ENCODE measurements at places on chromosomes 6 and 20.

DNA sequence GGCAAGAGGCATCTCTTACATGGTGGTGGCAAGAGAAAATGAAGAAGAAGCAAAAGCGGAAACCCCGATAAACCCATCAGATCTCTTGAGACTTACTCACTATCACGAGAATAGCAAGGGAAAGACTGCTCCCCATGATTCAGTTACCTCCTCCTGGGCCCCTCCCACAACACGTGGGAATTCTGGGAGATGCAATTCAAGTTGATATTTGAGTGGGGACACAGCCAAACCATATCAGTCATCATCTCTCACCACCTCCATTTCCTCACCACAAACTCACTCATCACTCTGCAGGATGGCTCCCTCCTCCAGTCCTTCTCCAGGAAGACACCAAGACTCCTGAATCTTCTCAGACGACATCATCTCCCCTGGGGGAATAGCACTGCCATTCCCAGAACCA lies 25.8 kb upstream of the SLC16A10 start:
- DNase-seq = no peak
- H3K27me3 ChIP-seq = peaks cover 4% of the 10 kb centered on the region
- no peak overlapping the region for H3K4me3 ChIP-seq
- H3K36me3 ChIP-seq = no peaks in the 10 kb centered on the region
- H3K27ac ChIP-seq = no peak overlapping the region

- H3K4me1 ChIP-seq = no peaks in the 10 kb centered on the region
- H3K4me3 ChIP-seq = no peak overlapping the region
- H3K36me3 ChIP-seq = no peaks in the 10 kb centered on the region
- H3K27ac ChIP-seq = no peak overlapping the region
- H3K27me3 ChIP-seq = peaks cover 1% of the 10 kb centered on the region
Observed at GRCh38 chr6:131995917-131996316, 44.7 kb upstream of the CCN2 start.

- H3K27ac ChIP-seq = no peak overlapping the region
- H3K27me3 ChIP-seq = no peaks in the 10 kb centered on the region
- H3K4me3 ChIP-seq = no peak overlapping the region
- H3K4me1 ChIP-seq = no peaks in the 10 kb centered on the region
- DNase-seq = peak; percentile 45
Observed at GRCh38 chr6:44304282-44305199, 8.6 kb downstream of the AARS2 start.

GRCh38 chr6:44050872-44051505 lies 76.3 kb downstream of the MRPL14 start:
- no peaks in the 10 kb centered on the region for H3K36me3 ChIP-seq
- no peak overlapping the region for H3K27ac ChIP-seq
- no peak overlapping the region for H3K4me3 ChIP-seq
- DNase-seq = no peak

- no peaks in the 10 kb centered on the region for H3K4me1 ChIP-seq
- no peaks in the 10 kb centered on the region for H3K36me3 ChIP-seq
- no peak overlapping the region for H3K27ac ChIP-seq
- H3K27me3 ChIP-seq = peaks cover 10% of the 10 kb centered on the region
- H3K4me3 ChIP-seq = no peak overlapping the region
Observed at GRCh38 chr6:156601152-156602065, 175.8 kb upstream of the ARID1B start.

- no peak overlapping the region for H3K4me3 ChIP-seq
- DNase-seq = no peak
- H3K36me3 ChIP-seq = no peaks in the 10 kb centered on the region
- no peaks in the 10 kb centered on the region for H3K27me3 ChIP-seq
- H3K27ac ChIP-seq = no peak overlapping the region
Observed at GRCh38 chr6:127365874-127366273, 22.5 kb upstream of the ECHDC1 start.

- H3K36me3 ChIP-seq = no peaks in the 10 kb centered on the region
- no peaks in the 10 kb centered on the region for H3K27me3 ChIP-seq
- DNase-seq = no peak
- H3K4me1 ChIP-seq = no peaks in the 10 kb centered on the region
Observed at GRCh38 chr6:81700414-81700813, 52.1 kb downstream of the TENT5A start.

DNA sequence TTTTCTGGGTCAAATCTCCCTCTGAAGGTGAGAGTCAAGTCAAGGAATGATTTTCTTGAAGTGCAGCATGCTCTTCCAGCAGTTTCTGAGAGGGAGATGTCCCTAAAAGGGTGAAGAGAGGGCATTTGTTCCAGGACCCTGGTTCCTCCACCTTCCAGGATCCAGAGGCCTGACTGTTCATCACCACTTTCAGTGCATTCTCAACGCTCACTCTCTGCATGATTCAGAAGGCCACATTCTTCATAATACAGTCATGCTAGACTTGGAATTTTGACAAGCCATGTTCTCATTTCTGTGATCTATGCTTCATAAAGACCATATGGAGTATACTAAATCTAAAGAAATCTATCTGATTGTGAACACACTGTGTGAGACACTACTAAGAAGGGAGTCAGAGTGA lies 85.1 kb downstream of the PDE7B start:
- no peaks in the 10 kb centered on the region for H3K36me3 ChIP-seq
- H3K4me1 ChIP-seq = no peaks in the 10 kb centered on the region
- DNase-seq = no peak
- no peaks in the 10 kb centered on the region for H3K27me3 ChIP-seq

GRCh38 chr6:12592634-12593033 lies 123.9 kb upstream of the PHACTR1 start:
- H3K36me3 ChIP-seq = no peaks in the 10 kb centered on the region
- H3K27me3 ChIP-seq = peaks cover 8% of the 10 kb centered on the region
- DNase-seq = no peak
- H3K4me1 ChIP-seq = peaks cover 3% of the 10 kb centered on the region
- no peak overlapping the region for H3K4me3 ChIP-seq
- no peak overlapping the region for H3K27ac ChIP-seq

DNA sequence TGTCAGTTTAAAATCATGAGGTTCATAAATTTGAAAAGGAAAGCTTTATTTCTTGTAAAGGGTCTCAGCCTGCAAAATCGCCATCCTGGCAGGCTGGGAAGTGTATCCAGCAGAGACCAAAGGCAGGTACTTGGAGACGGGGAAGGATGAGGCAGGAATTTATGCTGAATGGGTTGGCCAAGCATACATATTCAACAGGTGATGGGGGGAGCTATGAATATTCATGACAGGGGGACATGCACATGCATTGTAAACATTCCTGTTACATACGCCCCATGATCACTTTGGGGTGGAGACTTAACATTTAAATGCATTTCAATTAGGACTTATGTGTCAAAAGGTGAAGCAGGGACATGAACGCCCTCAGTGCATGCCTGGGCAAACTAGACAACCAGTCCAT lies 9.8 kb upstream of the SLC22A1 start:
- H3K36me3 ChIP-seq = peaks cover 11% of the 10 kb centered on the region
- no peaks in the 10 kb centered on the region for H3K27me3 ChIP-seq
- no peak overlapping the region for H3K4me3 ChIP-seq
- no peak for DNase-seq
- no peaks in the 10 kb centered on the region for H3K4me1 ChIP-seq

DNA sequence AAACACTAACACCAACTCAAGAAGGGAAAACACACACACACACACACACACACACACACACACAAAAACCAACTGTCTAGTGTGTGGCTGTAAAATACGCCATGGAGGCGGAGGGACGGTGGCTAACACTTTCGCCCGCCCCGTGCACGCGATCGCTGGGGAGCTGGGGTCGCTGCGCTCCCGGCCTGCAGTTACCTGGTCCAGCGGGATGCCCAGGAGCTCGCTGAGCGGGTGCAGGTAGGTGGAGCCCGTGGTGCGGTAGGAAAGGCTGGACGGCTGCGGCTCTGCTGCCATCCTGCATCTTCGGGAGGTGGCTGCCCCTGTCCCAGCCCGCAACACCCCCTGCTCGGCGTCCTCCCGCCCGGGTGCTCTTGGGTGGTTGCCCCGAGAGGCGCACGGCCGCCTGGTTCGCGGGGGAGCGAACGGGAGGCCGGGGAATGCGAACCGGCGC lies 303 bp downstream of the MBOAT1 start:
- H3K4me3 ChIP-seq = peak overlapping the region; percentile 82
- H3K27ac ChIP-seq = peak overlapping the region; percentile 78
- no peak for DNase-seq
- H3K4me1 ChIP-seq = peaks cover 46% of the 10 kb centered on the region
- H3K36me3 ChIP-seq = no peaks in the 10 kb centered on the region
- peaks cover 5% of the 10 kb centered on the region for H3K27me3 ChIP-seq

DNA sequence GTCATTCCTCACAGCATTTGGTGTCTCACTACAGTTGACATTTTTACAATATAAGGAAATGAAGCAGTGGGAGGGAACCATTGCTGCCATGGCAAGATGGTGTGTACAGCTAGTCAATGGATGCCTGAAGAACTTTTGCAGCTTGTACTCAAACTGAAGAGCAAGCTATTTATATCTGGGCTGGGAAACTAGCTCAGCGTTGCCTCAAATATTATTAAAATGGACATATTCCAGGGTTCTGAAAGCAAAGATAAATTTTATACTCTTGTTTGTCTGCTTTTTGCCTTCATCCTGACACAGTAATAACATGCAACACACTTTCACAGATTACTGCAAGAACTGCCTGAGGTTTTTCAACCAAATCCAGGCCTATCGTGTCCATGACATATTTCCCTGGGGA lies 156.4 kb upstream of the COL21A1 start:
- H3K4me1 ChIP-seq = no peaks in the 10 kb centered on the region
- H3K27ac ChIP-seq = no peak overlapping the region
- no peak for DNase-seq
- H3K27me3 ChIP-seq = peaks cover 2% of the 10 kb centered on the region
- peaks cover 1% of the 10 kb centered on the region for H3K36me3 ChIP-seq

- no peaks in the 10 kb centered on the region for H3K36me3 ChIP-seq
- no peak overlapping the region for H3K27ac ChIP-seq
- H3K4me1 ChIP-seq = no peaks in the 10 kb centered on the region
- peaks cover 5% of the 10 kb centered on the region for H3K27me3 ChIP-seq
- DNase-seq = no peak
- no peak overlapping the region for H3K4me3 ChIP-seq
Observed at GRCh38 chr6:148295261-148295887, 47.3 kb upstream of the SASH1 start.

- peaks cover 4% of the 10 kb centered on the region for H3K27me3 ChIP-seq
- H3K4me1 ChIP-seq = peaks cover 5% of the 10 kb centered on the region
- no peak overlapping the region for H3K27ac ChIP-seq
- H3K36me3 ChIP-seq = no peaks in the 10 kb centered on the region
- H3K4me3 ChIP-seq = no peak overlapping the region
Observed at GRCh38 chr6:129793447-129793846, 67.7 kb downstream of the TMEM244 start.

DNA sequence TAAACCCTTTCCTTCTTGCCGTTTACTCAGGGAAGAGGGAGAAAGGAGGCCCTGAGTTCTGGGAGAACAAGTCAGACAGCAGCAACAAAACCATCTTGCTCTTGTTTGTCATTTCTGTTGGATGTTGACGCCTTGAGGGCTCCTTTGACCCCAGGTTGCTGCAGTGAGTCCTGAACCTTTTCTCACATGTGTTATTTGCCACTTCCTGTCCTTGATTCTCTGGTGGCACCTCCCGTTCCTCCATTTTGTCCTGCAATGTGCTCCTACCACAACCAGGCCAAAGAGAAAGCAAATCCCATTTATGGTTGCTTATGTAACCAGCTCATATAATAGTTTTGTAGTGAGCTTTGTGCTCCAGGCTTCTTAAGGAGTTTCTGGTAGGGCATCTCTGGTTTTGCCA lies 66.6 kb upstream of the ADGRF4 start:
- H3K4me3 ChIP-seq = no peak overlapping the region
- no peaks in the 10 kb centered on the region for H3K36me3 ChIP-seq
- peak overlapping the region; percentile 15 for H3K27ac ChIP-seq
- no peak for DNase-seq

GRCh38 chr6:21582651-21583050 lies 10.9 kb upstream of the SOX4 start:
- H3K27ac ChIP-seq = no peak overlapping the region
- peaks cover 20% of the 10 kb centered on the region for H3K27me3 ChIP-seq
- H3K4me1 ChIP-seq = peaks cover 3% of the 10 kb centered on the region
- H3K4me3 ChIP-seq = no peak overlapping the region
- no peaks in the 10 kb centered on the region for H3K36me3 ChIP-seq

DNA sequence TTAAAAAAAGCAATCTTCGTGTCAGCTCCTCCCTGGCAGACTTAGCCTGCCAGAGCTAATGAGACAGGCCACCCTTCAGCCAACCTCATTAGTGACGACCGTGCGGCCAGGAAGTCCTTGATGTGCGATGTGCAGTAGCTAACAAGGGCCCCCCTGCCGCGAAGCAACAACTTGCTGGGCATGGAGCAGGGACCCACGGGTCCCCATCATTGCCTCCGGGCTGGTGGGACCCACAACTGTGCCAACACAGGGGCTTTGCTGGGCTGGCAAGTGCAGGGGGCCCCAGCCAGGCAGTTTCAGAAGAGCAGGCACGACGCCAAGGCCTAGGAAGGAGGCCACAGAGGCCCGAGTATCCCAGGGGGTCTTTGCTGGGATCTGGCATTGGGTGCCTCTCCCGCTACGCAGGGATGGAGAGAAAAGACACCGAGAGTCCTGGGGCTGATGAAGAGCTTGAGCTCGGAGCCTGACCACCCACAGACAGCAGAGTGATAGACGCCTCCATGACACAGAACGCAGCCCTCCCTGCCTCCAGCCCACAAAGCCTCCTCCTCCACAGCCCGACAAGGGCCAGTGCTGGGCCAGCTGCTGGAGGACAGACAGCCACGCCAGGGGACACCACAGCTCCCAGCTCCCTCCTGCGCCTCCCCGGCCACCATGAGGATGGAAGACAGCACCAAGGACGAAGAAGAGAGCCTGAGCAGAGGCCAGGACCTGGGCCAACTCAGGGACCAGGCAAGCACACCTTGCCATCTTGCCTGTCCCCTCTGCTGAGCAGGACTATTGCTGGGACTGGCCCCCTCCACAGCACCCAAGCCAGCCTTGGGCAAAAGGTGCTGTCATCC lies 96.6 kb downstream of the YTHDF1 start:
- peaks cover 26% of the 10 kb centered on the region for H3K27me3 ChIP-seq
- no peaks in the 10 kb centered on the region for H3K4me1 ChIP-seq
- no peak for DNase-seq
- H3K4me3 ChIP-seq = no peak overlapping the region
- H3K36me3 ChIP-seq = no peaks in the 10 kb centered on the region
- H3K27ac ChIP-seq = no peak overlapping the region

- no peaks in the 10 kb centered on the region for H3K4me1 ChIP-seq
- peaks cover 1% of the 10 kb centered on the region for H3K27me3 ChIP-seq
- no peak overlapping the region for H3K4me3 ChIP-seq
Observed at GRCh38 chr6:53961679-53962370, 149.4 kb upstream of the MLIP start.

DNA sequence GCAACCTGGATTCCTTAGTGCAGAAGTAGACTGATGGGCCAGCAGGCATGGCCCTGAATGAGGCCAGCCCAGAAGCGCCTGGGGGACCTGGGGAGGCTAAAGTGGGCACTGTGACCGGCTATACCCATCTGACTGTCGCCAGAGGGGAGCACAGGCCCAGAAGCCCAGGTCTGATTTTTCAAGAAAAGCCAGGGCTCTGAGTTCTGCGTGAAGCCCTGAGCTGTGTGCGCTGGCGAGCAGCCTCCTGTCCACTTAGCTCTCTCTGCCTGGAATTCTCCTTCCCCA lies 111.7 kb downstream of the SULF2 start:
- H3K36me3 ChIP-seq = no peaks in the 10 kb centered on the region
- H3K27me3 ChIP-seq = no peaks in the 10 kb centered on the region
- DNase-seq = no peak
- H3K27ac ChIP-seq = no peak overlapping the region
- no peak overlapping the region for H3K4me3 ChIP-seq

GRCh38 chr6:53544470-53545308 lies at the start of gene GCLC:
Gene GCLC, minus strand, starts transcription at chr6:53545101. Its CDS starts 456 bp downstream, at chr6:53544645.
- H3K4me1 ChIP-seq = peaks cover 58% of the 10 kb centered on the region
- peak within 1 kb of the TSS; percentile 91 for H3K27ac ChIP-seq
- peak; percentile 90 for DNase-seq
- peak within 1 kb of the TSS; percentile 90 for H3K4me3 ChIP-seq
